Left lung (tissue), 14 donors: ENCODE measurements at places on chromosomes 11 and 22. TPM values are rescaled to one million over a fixed set of nuclear protein-coding genes. Genes with fewer than 3 reads are reported as not detected.

- peak overlapping the region; percentile 68 for H3K27ac ChIP-seq
- DNase-seq = peak; percentile 82
- H3K36me3 ChIP-seq = no peaks in the 10 kb centered on the region
- peak overlapping the region; percentile 47 for H3K4me3 ChIP-seq
- peaks cover 3% of the 10 kb centered on the region for H3K27me3 ChIP-seq
- H3K4me1 ChIP-seq = no peaks in the 10 kb centered on the region
Measured at GRCh38 chr11:115503083-115503885, 931 bp downstream of the CADM1 start.

DNA sequence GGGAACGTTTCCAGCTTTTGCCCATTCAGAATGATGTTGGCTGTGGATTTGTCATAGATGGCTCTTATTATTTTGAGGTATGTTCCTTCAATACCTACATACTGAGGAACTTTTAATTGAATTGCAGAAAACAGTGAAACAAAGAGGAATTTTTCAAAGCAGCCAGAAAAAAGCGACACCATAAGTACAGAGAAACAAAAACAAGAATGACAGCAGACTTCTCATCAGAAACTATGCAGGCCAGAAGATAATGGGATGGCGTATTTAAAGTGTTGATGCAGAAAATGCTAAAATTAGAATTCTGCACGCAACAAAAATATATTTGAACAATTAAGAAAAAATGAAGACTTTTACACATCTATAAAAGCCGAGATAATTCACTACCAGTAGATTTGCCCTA lies 95.4 kb upstream of the TIMP3 start:
- H3K4me1 ChIP-seq = no peaks in the 10 kb centered on the region
- H3K27ac ChIP-seq = no peak overlapping the region
- no peak for DNase-seq

- no peak for DNase-seq
- H3K27me3 ChIP-seq = no peaks in the 10 kb centered on the region
- peaks cover 34% of the 10 kb centered on the region for H3K36me3 ChIP-seq
- H3K4me1 ChIP-seq = peaks cover 56% of the 10 kb centered on the region
Measured at GRCh38 chr22:27912101-27912500, 7.0 kb downstream of the PITPNB start.

Gene OR52N4
- not detected for total RNA-seq

Gene MPZL3
- 16.3 TPM for total RNA-seq

DNA sequence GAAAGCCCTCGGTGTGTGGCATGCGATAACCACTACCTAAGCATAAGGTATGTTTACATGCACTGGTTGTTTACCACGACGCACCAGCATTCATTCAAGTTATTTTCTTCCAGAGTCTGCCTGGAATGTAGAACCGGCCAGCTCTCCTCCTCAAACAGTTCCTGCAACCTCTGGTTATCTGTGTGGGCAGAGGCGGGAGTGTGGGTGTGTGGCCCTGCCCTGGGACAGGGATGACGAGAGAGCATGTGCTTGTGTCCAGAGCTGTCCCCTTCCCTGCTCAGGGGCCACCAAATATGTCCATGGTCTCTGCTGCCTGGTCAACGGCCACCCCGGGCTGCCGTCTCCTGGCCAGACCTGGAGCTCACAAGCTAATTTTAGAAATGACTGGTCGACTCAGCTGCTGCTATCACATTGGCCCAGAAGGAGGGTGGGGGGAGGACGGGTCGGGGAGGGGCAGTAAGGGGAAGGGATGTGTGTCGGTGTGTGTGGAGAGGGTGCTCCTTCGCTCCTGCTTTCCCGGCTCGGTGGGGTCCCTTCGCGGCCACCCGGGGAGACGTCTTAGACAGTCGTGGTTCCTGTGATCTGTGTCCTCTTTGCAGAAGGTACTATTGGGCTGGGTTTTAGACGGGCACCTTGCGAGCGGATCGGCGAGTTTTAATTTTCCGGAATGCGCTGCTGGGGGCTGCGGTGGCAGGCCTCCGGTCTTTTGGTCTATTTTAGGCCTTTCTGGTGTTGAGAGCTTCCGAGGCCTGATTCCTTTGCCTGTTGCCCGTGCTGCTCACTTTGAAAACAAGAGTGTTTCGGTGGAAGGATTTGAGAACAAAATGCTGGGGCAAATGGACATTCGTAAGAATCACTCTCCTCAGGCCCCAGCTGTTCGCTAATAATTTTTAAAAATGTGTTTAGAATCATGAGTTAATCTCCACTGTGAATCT lies at the start of gene MYO18B:
Gene MYO18B (plus strand): TSS at position 497 of the 935 bp plus-strand sequence. CDS start 18,905 bp downstream, outside the sequence.
- H3K4me3 ChIP-seq = no peak within 1 kb of the TSS
- no peak for DNase-seq
- H3K4me1 ChIP-seq = no peaks in the 10 kb centered on the region

- no peaks in the 10 kb centered on the region for H3K4me1 ChIP-seq
- H3K27me3 ChIP-seq = no peaks in the 10 kb centered on the region
- H3K4me3 ChIP-seq = no peak overlapping the region
- DNase-seq = no peak
- H3K27ac ChIP-seq = no peak overlapping the region
Measured at GRCh38 chr11:114525682-114526081, 34.0 kb downstream of the NXPE1 start.

Gene PTPRCAP
- total RNA-seq = 12.5 TPM

DNA sequence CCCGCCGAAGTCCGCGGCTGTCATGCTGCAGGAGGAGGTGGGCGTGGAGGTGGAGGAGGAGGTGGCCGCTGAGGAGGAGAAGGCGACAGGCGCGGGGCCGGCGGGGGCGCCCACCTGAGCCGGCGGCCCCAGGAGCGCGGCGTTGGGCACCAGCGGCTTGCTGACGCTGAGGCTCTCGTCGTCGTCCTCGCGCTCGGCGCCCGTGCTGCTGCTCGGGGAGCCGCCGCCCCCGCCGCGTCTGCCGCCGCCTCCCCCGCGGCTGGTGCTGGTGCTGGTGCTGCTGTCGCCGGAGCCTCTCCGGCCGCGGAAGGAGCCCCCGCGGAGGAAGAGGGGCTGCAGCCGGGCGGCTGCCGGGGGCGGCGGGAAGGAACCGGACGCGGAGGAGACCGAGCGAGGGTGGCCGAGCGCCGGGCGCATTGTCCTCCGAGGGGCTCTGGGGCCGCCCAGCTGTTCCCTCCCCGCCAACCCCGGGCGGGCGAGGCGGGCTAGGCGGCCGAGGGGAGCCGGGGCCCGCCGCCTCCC lies 388 bp downstream of the TMEM121B start:
- DNase-seq = no peak
- peaks cover 33% of the 10 kb centered on the region for H3K27me3 ChIP-seq
- no peak overlapping the region for H3K27ac ChIP-seq
- peak overlapping the region; percentile 25 for H3K4me3 ChIP-seq

Gene PTDSS2
- 27.9 TPM for total RNA-seq

Gene GPHA2
- not detected for total RNA-seq

- H3K27me3 ChIP-seq = no peaks in the 10 kb centered on the region
- no peak for DNase-seq
- no peak overlapping the region for H3K27ac ChIP-seq
- H3K4me3 ChIP-seq = no peak overlapping the region
Measured at GRCh38 chr11:76863196-76863777, 2.6 kb downstream of the ACER3 start.

Gene NLRP14
- not detected for total RNA-seq

- DNase-seq = no peak
- H3K27me3 ChIP-seq = no peaks in the 10 kb centered on the region
- H3K27ac ChIP-seq = no peak overlapping the region
- no peak overlapping the region for H3K4me3 ChIP-seq
- peaks cover 68% of the 10 kb centered on the region for H3K4me1 ChIP-seq
Measured at GRCh38 chr11:44943696-44944095, 7.0 kb downstream of the TP53I11 start.

Gene PITPNM1
- total RNA-seq = 51.6 TPM

Gene OR8G5
- total RNA-seq = not detected

GRCh38 chr11:34468209-34468841 lies 29.6 kb downstream of the CAT start:
- no peak overlapping the region for H3K4me3 ChIP-seq
- no peak for DNase-seq
- no peak overlapping the region for H3K27ac ChIP-seq
- no peaks in the 10 kb centered on the region for H3K4me1 ChIP-seq
- H3K36me3 ChIP-seq = peaks cover 95% of the 10 kb centered on the region

Gene RTN4RL2
- 4.8 TPM for total RNA-seq

DNA sequence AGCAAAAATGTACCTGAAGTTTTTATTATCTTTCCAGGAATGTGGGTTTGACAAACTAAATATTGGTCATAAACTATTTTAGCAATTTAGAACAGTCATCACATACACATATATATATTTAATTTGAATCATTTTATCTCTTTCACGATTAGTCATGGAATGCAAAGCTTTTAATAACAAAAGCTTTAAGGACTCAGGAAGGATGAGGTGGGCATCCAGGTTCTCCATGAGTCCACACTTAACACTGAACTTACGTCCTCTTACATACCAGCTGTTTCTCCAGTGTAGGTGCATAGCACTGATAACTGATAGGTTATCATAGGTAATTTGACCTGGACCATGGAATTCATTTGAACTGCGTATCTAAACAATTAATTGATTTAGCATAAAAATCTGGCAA lies 28.1 kb upstream of the GNAZ start:
- H3K4me1 ChIP-seq = no peaks in the 10 kb centered on the region
- no peak overlapping the region for H3K4me3 ChIP-seq
- no peak overlapping the region for H3K27ac ChIP-seq
- no peaks in the 10 kb centered on the region for H3K36me3 ChIP-seq
- H3K27me3 ChIP-seq = peaks cover 17% of the 10 kb centered on the region

DNA sequence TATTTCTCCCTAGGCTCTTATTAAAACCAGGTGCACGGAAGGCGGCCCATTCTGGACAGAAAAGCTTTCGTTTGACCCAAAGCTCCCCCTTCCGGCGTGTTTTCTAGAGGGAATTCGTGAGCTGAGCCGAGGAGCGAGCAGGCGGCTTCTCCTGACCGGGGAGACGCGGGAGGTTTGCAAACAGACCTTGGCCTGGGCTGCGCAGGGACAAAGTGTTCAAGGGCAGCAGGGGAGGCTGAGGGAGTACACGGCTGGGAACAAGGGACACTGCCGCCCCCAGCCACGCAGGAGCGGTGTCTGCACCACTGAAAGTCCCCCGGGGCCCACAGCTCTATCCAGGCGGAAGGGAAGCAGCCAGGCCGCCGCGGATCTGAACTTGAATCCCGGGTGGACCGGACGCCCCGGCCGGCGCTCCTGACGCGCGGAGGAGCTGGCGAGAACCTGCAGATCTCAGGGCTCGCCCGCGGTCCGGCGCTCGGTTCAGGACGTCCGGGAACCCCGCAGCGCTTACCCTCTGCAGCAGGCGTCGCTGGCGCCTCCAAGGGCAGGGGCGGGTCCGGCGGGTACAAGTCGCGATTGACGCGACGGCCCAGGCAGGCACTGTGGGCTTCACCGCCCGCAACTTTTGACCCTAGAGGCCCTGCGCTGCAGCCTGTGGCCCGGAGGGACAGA lies 101.9 kb downstream of the WT1 start:
- DNase-seq = peak; percentile 63
- peak overlapping the region; percentile 30 for H3K4me3 ChIP-seq
- no peak overlapping the region for H3K27ac ChIP-seq
- no peaks in the 10 kb centered on the region for H3K36me3 ChIP-seq

DNA sequence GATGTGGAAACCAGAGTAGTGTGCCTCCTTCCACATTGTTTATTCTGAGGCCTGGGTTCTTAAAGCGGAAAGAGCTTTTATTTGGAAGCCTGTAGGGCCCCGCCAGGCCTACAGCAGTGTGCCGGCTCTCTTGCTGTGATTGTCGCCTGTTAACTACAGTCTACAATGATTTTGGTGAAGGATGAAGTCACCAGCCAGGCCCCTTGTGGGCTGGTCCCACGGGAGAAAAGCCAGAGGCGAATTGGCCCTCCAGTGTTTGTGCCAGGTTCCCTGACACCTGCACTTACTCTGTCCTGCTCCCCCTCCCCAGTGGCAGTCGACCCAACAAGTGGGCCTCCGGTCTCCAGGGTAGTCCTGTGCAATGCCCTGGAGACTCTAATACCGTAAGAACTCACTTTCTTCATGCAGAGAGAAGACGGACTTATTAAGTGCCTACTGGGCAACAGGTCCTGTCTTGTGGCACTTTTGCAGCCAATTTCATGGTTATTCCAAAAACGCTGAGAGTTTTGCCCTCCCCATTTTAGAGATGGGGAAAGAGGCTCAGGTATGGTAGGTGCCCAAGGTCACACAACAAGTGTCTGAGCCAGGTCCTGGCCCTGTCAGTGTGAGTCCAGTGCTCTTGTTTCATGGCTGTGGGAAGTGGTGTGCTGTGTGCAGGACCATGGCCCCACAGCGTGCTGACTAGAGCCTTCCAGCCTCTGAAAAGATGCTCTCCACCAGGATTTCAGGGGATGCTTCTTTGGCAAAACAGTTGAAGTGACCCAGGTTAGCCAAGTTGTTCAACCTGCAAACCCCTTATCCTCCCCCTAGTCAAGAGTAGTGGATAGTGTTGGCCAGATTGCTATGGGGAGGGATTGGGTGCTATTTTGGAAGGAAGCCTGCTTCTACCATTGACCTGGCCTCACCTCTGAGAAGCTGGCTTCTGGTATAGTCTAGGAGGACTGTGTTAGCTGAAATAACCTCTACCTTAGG lies 1.4 kb downstream of the MICAL2 start:
- DNase-seq = no peak
- peak overlapping the region; percentile 87 for H3K4me3 ChIP-seq
- H3K27me3 ChIP-seq = no peaks in the 10 kb centered on the region
- H3K4me1 ChIP-seq = peaks cover 53% of the 10 kb centered on the region
- H3K27ac ChIP-seq = peak overlapping the region; percentile 80
- no peaks in the 10 kb centered on the region for H3K36me3 ChIP-seq

DNA sequence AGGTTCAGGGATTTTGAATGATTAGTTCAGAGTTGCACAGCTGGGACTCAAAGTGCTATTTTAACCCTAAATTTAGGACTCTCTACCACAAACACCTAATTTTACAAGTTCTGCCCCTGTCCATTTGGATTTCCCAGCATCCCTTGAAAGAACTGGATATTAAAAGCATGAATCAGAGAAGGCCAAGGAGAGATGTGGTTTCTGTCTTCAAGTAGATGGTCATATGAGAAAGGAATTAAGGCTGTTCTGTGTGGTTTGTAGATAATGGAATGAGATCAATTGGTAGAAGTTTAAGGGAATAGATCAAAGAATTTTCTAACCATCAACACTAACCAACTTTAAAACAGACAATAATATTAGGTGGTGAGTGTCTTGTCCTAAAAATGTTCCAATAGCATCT lies 106.4 kb upstream of the TENM4 start:
- H3K36me3 ChIP-seq = no peaks in the 10 kb centered on the region
- no peak overlapping the region for H3K4me3 ChIP-seq
- H3K27me3 ChIP-seq = no peaks in the 10 kb centered on the region
- no peaks in the 10 kb centered on the region for H3K4me1 ChIP-seq
- no peak overlapping the region for H3K27ac ChIP-seq

GRCh38 chr11:1439341-1439740 lies 47.2 kb downstream of the MOB2 start:
- no peak overlapping the region for H3K4me3 ChIP-seq
- no peaks in the 10 kb centered on the region for H3K4me1 ChIP-seq
- no peak for DNase-seq
- H3K27ac ChIP-seq = no peak overlapping the region
- H3K36me3 ChIP-seq = no peaks in the 10 kb centered on the region

- H3K36me3 ChIP-seq = peaks cover 32% of the 10 kb centered on the region
- H3K27ac ChIP-seq = no peak overlapping the region
- no peak overlapping the region for H3K4me3 ChIP-seq
Measured at GRCh38 chr11:114208377-114208776, 87.8 kb upstream of the NNMT start.

- peak overlapping the region; percentile 71 for H3K27ac ChIP-seq
Measured at GRCh38 chr11:96168623-96169022, 174.4 kb downstream of the MAML2 start.

Gene CCDC116
- total RNA-seq = 1.1 TPM

Gene TMEM126B
- 50.8 TPM for total RNA-seq

GRCh38 chr11:35151683-35152280 lies 12.8 kb downstream of the CD44 start:
- DNase-seq = no peak
- no peaks in the 10 kb centered on the region for H3K27me3 ChIP-seq
- no peak overlapping the region for H3K4me3 ChIP-seq
- peaks cover 16% of the 10 kb centered on the region for H3K4me1 ChIP-seq
- peak overlapping the region; percentile 1 for H3K27ac ChIP-seq
- peaks cover 45% of the 10 kb centered on the region for H3K36me3 ChIP-seq

Gene ESAM
- 119 TPM for total RNA-seq
